NCI-H82 (cell line): ENCODE measurements at places on chromosomes 1 and 21.

- DNase-seq = no peak
These were observed 18.0 kb upstream of the MNDA start for GRCh38 chr1:158813164-158813563.

DNA sequence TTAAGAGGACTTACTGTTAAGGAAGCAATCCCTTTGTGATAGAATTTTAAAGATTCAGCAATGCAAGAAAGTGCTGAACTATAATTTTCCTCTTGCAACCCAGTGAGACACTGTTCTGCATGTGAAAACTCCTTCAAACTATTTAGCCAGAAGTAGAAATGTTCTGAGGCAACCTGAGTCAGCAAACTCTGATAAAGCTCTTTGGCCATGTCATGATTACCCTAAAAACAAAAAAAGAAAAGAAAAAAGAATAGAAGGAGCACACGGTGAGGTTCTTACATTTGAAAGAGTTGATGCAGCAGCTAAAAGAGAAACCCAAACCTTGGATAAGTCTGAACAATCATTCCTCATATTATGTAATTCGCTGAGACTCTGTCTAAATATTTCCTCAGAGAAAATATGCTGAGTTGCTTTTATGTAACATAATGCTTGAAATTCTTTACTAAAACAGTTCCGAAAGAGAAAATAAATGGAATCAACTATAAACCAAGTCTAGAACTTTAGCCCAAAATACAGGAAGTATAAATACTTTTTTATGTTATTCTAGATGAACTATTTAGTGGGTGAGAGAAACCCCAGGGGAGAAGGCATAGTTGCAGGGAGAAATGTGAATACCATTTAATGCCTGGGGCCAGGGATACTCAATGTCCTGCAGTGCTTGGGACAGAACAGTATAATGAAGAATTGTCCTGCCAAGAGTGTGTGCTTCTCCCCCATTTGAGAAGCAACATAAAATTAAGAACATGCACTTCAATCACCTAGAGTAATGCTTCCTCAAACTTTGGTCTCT lies 60.0 kb downstream of the INTS7 start:
- DNase-seq = no peak

- no peak for DNase-seq
These were observed 55.1 kb downstream of the SLC22A15 start for GRCh38 chr1:116031302-116031835.

DNA sequence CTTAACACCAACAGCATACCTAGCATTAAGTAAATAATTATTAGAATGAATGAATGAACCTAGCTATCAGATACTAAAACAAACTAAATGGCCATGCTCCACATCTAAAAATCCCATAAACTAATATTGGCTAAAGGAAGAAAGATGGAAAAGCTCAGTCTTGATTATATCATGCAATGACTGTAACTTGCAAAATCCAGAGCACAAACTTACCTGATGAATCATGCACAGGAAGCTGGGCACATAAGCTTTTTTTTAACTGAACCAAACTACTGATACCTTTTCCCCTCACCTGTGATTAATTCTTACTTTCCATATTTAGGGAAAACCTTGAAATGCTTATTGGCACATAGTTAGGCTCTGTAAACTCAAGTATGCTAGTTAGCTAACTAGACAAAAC lies 70.2 kb downstream of the KIF14 start:
- DNase-seq = no peak

DNA sequence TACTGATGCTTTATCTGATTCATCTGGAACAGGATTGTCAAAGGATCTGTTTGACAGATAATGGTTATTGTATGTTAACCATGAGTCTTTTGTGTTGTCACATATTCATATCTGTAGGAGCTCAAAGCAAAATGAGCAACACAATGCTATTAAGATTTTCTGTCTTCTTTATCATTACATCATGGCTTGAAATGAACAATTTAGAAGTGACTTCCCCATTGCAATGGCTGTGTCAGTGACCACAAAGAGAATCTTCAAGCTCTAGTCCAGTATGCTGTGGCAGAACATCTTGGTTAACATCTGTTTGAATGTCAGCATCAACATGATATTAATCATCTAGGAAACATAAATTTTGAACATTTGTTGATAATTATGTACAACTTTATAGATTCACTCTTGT lies 1148.5 kb downstream of the PLA2G4A start:
- DNase-seq = no peak

- DNase-seq = peak; percentile 53
These were observed 74.4 kb downstream of the LHX9 start for GRCh38 chr1:197991594-197991993.

DNA sequence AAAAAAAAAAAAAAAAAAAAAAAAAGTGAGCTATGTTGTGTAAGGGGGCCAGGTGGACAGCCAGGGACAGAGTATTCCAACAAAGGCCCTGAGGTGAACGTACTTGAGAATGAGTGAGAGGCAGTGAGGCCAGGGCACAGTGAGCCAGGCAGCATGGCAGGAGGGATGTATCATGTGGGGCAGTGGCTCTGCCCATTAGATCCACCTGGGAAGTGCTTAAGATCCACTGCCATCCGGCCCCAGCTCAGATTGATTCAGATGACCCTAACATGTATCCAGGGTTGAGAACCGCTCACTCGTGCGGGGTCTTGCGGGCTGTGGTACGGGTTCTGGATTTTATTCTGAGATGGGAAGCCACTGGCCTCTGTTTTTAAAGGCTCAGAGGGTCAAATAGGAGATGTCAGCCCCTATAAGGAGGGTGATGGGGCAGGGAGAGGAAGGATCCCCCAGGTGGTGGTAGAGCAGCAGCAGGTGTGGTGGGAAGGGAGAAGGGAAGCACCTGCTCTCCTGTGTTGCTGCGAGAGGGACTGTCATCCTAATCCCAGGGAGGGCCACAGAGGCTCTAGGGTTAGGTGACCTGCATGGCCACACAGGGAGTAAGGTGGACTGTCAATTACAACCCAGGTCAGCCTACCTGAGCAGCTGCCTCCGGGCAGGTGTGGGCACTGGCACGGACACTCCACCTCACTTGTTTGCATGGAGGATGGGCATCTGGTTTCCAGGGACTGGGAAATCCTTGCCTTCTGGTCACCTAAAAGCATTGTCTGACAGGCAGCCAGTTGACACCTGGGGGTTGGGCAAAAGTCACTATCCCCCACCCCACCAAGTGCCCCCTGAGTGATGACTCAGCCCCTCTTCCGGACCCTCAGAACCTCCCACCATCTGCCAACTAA lies 31.6 kb downstream of the CDK18 start:
- no peak for DNase-seq

GRCh38 chr1:176558561-176558960 lies 95.6 kb downstream of the PAPPA2 start:
- DNase-seq = peak; percentile 83

DNA sequence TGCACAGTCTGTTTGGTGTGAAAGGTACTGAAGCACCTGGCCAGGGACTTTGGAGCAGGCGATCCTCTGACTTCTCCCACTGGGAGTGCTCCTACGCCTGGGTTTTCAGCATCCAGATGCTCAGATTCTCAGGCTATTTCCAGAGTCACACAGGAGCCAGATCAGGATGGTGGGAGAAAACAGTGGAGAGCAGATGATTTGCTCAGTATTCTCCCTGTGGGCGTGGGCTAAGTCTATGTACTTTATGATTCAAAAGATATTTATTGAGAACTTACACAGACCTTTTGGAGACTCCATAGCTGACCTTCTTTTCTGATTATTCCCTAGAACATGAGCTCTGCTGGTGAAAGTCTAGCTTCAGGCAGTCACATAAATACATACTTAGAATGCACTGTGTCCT lies 134.6 kb downstream of the TENT5C start:
- DNase-seq = no peak

GRCh38 chr1:230074762-230075161 lies 7.7 kb downstream of the GALNT2 start:
- DNase-seq = no peak

DNA sequence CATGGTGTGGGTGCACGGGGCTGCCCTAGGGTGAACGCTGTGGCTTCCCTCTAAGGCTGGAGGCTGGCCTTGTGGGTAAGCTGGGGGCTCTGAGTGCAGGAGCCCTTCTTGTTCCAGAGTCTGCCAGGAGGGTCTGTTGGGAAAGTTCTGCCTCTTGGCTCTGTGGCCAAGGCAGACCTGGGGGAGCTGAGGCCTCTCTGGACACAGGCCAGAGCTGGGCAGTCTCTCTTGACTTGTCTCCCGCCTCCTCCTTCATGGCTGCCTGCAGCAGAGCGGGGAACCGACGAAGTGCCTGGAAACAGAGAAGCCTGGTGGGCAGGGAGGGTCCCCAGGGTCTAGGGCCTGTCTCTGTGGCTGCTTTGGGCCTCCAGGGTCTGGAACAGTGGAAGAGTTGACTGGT lies 30.3 kb upstream of the PEX10 start:
- DNase-seq = no peak

GRCh38 chr1:153771841-153772593 lies 3.2 kb upstream of the SLC27A3 start:
- peak; percentile 68 for DNase-seq

DNA sequence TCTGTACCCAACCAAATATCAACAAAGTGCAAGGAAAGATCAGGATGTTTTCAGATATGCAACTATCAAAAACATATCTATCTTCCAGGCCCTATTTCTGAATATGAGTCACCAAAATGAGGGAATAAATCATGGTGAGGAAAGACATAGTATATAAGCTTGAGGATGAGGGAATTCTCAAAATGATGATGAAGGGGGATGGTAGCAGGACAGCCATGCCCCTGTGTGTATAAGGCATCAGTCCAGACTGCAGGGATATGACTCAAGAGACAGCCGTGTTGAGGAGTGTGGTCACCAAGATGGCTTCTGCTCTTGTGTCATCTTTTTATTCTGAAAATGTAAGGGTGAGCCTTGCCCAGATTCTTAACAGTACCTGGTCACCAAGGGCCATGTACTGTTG lies 4.4 kb upstream of the WDR64 start:
- DNase-seq = no peak

- no peak for DNase-seq
These were observed 16.4 kb downstream of the CNIH4 start for GRCh38 chr1:224373008-224373590.

DNA sequence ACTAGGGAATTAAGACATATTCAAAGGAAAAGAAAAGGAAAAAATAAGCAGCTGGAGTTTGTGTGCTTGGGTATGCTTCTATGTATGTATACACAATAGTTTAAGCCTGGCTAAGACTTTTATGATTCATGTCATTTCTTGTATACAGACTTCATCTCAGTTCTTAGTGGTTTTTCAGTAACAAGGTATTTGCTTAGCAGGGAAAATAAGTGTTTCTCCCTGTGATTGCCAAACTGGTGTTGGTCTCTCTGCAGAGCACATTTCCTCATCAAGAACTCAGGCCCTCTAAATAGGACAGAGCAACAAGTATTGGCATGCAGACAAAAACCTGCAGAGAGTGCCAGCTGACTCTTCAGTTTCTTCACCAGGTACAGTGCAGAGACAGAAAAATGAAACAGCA lies 484.4 kb upstream of the ZRANB2 start:
- DNase-seq = peak; percentile 13

- DNase-seq = no peak
These were observed 98.9 kb downstream of the KAZN start for GRCh38 chr1:14697353-14697752.

DNA sequence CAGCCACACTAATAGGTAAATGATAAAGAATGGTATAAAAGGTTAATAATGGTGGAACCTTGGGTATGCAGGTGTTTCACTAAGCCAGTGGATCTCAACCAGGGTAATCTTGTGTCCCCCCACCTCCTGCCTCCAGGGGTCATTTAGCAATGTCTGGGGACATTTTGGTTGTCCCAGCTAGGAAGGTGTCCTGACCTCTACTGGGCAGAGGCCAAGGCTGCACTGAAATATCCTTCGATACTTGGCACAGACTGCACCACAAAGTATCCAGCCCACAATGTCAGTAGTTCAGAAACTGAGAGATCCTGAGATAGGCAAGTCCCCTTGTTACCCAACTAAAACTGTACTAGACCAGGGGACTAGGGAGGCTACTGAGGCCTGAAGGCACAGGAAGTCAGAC lies 113.6 kb upstream of the TIAM1 start:
- no peak for DNase-seq

- no peak for DNase-seq
These were observed 7.4 kb downstream of the ETS2 start for GRCh38 chr21:38813143-38813542.

GRCh38 chr1:177873238-177873637 lies 96.6 kb downstream of the SEC16B start:
- peak; percentile 23 for DNase-seq

- DNase-seq = no peak
These were observed 47.1 kb downstream of the DDAH1 start for GRCh38 chr1:85417876-85418275.
